Breast epithelium (tissue), 4 donors: ENCODE measurements at places on chromosomes 2 and 18.

DNA sequence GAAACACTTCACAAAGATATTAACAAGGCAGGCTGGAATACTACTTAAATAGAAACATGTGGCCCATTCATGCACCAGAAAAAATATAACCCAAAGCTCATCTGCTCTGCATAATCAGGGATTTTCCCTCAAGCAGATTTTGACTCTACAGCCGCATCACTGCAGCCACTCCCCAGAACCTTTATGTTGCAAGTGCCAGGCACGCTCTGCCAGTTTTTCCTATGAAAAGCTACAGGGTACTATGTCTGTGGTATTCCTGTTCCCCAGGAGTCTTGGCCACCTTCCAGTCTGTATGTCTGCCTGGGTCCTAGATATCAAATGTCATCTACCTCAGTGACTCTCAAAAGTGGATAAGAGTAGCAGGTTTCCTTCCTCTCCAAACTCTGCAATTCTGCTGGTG lies 3.8 kb downstream of the COA5 start:
- DNase-seq: no peak

- no peak for DNase-seq
These were observed 48.9 kb upstream of the NABP1 start for GRCh38 chr2:191629001-191629453.

DNA sequence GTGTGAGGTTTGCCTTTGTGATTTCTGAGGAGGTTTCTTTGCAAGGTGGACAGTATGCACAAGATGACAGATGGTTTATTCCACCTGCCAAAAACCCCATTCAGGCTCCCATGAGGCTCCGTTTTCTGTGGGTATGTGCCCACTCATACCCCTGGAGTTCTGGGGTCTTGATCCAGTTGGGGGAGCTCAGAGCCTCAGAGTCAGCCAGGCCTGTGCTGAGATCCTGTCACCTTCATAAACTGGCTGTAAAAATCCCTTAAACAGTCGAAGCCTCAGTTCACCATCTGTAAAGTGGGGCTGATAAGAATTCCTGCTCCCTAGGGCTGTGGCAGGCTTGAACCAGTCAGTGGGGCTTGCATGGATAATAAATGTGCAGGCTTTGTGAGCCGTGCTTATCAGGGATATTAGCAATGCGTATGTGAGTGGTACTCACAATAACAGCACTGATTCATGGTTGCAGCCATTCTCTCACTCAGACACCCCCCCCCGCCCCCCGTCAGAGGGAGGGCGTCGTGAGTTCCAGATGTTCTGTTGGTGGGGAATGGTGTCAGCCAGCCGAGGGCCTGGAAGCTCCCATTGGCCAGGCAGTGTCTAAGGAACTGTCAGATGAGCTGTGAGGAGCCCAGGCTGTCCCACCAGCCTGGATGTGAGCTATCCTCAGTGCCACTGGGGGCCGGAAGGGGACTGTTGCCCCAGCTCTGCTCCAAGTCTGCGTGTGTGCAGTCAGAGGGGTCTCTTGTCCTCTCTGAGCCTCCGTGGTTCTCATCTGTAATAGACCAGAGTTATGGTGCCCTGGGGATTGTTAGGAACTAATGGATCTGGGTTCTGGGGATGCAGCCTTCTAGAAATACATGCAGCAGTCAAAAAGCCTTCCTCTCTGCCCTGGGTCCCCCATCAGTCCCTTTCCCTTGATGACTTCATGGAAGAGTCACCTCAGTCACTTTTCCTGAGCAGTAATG lies 51.7 kb downstream of the KCNIP3 start:
- no peak for DNase-seq

GRCh38 chr2:7026742-7027141 lies 109.5 kb downstream of the RNF144A start:
- DNase-seq: no peak

DNA sequence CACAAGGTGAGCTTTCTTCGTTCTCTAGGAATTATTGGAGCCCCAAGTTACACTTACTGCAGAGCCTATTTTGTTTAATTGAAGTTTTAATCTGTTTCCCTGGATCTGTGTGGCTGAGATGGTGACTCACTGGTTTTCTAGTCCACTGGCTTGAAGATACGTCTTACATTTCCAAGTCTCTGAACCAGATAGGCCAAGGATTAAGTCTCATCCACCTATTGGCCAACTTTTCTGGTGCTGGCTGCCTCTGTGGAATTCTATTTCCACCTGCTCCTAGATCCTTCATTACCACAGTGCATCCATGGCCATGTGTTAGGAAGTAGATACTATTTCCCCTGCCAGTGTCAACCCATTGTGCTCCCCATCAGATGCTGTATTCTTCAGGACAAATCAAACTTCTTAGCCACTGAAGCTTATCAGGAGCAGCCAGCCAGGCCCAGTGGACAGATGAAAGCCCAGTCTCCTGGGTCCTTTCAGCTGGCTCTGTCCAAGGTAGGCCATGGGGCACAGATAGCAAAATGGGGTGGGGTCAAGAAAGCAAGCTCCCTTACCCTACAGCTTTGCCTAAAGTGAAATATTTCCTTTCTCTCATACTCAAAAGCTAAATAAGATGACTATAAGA lies 198.8 kb upstream of the TCF4 start:
- no peak for DNase-seq

DNA sequence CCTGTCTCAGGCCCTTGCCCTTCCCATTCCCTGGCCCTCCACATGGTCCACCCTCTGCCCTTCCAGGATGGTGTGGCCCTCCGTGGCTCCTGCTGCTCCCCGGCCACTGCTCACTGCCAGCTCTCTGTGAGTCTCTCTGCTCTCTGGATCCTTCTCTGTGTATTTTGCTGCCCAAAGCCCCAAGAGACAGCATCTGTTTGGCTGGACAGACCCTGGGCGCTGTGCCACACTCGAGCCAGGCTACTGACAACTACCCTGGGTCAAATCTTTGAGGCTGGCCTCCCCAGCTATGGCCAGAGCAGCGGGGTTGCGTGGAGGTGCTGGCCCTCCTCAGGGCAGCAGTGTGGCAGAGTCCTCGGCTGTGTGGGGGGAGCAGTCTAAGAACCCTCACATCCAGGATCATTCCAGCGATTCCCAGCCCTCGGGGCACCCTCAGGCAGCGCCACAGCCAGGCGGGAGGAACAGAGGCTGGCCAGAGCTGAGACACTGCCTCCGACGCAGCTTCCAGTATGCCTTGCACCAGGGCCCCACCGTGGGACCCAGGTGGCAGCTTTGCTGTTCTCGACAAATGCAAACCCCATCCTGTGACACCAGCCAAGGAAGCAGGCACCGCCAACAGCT lies 139.4 kb upstream of the GLI2 start:
- no peak for DNase-seq

DNA sequence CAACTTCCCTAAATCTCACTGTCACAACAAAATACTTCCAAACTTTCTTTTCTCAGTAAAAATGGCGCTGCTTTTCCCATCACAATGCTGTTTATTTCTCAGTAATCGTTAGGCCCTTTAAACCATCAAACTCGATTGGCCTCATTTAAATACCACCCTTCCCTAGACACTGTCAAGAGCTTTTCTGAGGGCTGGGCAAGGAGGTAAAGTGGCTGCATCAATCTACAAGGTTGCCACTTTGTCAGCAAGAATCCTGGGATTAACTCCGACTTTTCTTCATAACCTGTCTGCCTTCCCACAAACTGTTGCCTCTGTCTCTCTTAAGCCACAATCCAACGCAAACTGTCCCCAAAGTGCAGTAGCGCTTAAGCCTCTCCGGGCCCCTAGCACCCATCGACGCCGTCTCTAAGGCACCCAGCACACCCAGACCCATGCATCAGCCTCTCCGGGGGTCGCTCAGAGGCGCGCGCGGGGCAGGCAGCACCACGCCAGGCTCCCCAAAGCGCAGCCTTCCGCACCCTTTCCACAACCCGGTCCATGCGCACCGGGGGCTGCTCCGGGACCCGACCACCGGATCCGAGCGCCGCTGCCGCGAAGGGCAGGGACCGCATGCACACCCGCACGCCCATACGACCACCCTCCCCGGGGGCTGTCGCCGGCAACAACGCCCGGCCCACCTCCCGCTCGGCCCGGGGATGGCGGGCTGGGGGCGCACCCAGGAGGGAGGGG lies 683 bp downstream of the MBOAT2 start:
- DNase-seq: no peak

DNA sequence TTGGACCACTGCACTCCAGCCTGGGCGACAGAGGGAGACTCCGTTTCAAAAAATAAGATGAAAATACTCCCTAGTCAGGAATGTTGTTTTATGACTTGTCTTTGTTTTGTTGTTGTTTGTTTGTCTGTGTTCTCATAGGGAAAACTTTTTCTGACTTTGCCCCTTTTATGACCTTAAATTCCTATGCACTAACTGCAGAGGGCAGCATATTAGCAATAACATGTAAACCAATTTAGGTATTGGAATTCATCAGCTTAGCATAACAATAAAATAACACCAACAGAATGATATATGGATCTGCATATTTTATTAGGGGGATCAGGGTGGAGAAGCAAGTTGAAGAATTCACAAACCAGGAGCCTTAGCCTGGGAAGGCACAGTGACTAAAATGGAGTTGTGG lies 631.5 kb downstream of the SUCLG1 start:
- DNase-seq: no peak

DNA sequence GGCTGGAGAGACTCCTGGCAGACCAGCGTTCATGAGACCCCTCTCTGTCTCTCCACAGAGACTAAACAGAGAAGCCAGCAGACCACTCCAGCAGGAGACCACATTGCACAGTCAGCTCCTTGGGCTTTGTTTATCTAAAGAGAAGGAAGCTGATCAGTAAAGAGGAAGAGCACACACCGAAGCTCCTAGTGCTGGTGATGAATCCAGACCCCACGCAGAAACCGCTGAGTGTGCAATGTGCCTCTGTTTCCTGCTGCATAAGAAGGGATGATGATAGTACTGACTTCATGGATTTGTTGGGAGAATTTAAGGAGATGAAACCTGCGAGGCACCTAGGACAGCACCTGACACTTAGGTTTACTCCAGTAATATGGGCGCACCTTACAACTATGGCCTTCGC lies 544.1 kb upstream of the ID2 start:
- DNase-seq: no peak

GRCh38 chr2:236162031-236162845 lies 5.9 kb downstream of the GBX2 start:
- DNase-seq: no peak

DNA sequence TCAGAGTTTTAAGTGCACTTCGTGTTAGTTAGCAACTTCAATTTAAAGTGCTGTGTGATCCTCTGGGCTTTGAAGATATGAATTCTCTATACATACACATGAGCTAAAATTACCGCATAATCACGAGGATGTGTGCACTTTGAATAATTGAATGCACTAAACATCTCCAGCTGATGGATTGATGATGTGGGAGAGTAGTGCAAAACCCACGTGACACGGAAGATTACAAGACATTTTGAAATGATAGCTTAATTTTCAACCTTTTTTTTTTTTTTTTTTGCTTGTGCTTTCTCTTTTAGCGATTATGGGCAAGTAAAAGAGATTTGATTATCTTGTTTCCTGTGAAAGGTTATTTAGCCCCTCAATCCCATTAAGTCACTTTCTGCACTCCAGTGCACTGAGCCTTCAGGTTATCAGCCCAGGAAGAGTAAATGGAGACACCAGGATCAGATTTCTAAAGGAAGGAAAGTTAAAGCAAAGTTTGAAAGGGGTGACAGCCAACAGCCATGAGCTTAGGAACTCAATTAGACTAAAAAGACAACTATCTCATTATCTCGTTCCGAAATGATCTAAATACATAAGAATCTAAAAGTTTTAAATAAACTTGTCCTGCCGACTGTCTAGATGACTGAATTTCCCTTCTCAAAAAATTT lies 81.6 kb downstream of the CDK15 start:
- DNase-seq: no peak

DNA sequence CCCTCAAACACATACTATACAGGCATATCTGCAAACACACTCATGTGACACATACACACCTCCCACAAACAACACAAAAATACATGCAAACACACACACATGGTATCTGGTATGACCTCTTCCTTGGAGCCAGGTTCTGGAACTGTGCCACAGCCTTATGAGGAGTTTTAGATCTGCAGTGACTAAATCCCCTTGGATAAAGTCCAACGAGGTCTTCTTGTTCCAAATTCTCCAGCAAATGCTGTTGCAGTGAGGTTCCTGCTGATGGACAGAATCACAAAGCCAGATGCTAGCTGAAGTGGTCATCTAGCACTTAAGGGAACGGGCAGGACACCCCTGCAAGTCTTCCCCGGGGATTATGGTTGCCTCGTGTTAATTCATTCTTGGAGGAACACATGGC lies 54.5 kb upstream of the DAPL1 start:
- DNase-seq: no peak

DNA sequence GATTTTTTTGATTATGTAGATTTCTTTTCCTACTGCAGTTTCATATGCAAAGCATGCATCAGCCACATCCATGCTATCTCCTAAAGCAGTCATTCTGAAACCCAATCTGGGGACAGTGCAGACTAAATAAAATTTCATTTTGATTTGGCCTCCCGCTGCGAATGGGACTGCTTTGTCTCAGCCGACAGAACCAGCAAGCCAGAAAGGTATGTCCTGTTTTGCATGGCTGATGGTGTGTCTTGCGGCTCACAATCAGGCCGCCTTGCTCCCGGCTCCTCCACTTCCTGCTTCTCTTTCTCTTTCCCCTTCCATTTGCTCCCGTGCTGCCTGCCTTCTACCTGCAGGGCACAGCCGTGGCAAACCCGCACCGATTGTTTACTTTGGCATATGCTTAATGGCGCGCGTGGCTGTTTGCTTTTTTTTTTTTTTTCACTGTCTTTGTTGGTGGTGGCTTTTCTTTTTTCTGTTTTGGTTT lies 419.6 kb upstream of the POU3F3 start:
- no peak for DNase-seq

DNA sequence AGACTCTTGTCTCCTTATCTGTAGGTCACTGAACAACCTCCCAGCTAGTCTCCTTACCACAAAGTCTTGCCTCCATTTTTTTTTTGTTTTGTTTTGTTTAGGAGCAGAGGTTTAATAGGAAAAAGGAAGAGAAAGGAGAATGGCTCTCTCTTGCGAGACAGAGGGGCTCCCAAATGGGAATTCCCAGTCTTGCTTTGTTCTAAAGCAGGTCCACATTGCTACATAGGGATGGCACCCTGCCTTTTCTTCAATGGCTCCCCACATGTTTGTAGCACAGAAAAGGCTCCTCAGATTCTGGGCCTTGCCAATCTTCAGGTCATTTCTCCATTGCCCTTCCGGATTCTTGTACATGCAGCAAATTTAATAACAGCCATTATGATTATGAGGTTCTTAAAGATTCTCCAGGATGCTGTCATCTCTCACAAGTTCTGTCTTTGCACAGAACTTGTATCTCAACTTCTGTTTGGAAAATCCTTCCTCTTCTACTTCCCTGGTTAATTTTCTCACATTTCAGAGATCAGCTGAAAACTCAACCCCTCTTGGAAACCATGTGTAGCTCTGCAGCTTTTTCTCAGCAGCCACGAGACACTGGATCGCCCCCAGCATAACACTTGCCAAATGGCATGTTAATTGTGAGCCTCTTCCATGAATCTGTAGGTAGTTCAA lies 23.6 kb downstream of the IL1F10 start:
- no peak for DNase-seq
